ENCODE measurements at places on chromosomes 1 and 21.

GRCh38 chr1:183901748-183902330 lies 96.9 kb downstream of the RGL1 start:
- no peak for DNase-seq

GRCh38 chr1:95641386-95641785 lies 407.4 kb downstream of the RWDD3 start:
- no peak for DNase-seq

GRCh38 chr1:160978510-160978927 lies 23.9 kb upstream of the ITLN2 start:
- peak; percentile 9 for DNase-seq

DNA sequence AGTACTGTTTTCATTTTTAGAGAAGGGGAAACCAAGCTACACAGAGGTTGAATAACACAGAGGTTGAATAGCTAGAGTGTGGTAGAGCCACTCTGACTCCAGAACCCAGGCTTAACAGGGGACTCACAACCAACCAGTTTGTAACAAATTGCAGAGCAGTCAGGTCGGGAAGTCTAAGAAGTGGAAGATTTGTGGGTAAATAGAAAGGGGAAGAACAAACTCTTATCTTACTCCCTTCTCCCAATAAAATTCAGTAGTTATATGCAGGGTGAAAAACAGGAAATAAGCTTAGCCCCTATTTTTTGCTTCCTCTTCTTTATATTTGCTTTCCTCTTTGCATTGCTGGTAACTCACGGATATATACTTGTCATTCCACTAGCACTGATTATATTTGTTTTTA lies 23.2 kb downstream of the CDC42 start:
- DNase-seq, result no peak

- DNase-seq, result peak; percentile 96
Measured at GRCh38 chr1:10209905-10210810, at the start of gene KIF1B. Gene KIF1B (plus strand): TSS chr1:10210570. CDS start chr1:10232329, 21,759 bp downstream.

DNA sequence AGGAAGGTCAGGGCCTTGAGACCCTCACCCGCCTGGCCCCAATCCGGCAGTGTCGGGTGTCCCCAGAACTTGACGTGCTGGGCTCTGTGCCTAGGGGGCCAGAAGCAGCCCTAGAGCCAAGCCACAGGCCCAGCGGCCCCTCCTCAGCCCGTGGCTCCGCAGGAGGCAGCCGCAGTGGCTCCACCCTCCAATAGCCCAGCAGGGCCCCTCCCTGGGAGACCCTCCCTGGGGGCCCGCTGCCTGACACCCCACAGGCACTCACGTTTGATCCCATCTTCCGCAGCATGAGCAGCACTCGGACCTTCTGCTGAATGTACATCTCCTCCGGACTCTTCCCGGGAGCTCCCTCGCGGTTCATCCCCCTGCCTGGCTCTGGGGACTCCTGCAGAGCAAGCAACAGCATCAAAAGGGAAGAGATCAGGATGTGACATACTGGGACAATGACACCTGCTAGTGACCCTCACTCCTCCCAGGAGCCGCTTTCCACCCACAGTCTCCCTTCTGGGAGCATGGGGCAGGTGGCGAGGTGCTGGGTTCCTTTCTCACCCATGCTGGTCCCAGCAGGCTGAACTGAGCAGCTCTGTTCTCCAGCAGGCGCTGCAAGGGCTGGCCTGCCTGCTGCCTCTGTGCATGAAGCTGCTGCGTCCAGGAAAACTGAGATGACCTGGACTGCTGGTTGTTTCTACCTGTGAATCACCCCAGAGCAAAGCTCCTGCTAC lies 38.2 kb downstream of the CTNNBIP1 start:
- no peak for DNase-seq

- DNase-seq, result peak; percentile 67
Measured at GRCh38 chr1:2415801-2416208, 3.4 kb upstream of the PEX10 start.

GRCh38 chr1:151811181-151811580 lies 6.0 kb upstream of the LINGO4 start:
- DNase-seq, result no peak

GRCh38 chr1:8666389-8667167 lies 150.9 kb downstream of the RERE start:
- DNase-seq, result no peak

- no peak for DNase-seq
Measured at GRCh38 chr1:207069061-207069460, 16.0 kb downstream of the PFKFB2 start.

GRCh38 chr1:88659552-88659951 lies 24.5 kb upstream of the PKN2 start:
- DNase-seq, result no peak

DNA sequence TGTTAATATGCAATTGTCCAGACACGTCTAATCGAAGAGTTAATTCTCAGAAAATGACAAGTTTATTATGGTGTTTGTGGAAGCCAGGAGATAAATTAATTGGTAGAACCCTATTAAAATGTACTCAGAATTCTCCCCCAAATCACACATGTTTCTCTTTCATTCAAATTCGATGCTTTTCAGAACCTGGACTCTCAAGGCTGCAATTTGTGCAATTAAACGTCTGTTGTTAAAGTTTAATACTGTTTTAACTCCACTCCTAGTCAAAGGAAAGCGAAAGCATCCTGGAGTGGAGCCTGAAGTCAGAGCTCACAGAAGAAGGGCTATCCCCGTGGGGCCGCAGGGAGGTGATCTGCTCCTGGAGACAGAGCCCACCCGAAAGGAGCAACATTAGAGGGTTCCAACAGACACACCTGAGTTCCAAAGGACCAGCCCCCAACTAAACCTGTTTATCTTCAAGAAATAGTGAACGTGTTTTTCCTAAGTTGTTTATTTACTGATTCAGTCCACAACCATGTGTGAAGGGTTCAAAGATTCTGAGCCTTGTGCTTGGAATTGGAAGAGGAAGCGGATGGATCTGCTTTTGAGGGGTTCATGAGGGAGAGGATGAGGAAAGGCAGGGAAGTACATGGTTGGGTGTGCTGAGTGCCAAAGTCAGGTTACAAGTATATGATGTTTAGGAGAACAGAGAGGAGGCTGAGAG lies 68.0 kb upstream of the AKT3 start:
- DNase-seq, result no peak

- no peak for DNase-seq
Measured at GRCh38 chr1:1358433-1359271, at the start of gene MXRA8. Gene MXRA8 (minus strand): TSS chr1:1358555. CDS start chr1:1358504, 51 bp downstream.

DNA sequence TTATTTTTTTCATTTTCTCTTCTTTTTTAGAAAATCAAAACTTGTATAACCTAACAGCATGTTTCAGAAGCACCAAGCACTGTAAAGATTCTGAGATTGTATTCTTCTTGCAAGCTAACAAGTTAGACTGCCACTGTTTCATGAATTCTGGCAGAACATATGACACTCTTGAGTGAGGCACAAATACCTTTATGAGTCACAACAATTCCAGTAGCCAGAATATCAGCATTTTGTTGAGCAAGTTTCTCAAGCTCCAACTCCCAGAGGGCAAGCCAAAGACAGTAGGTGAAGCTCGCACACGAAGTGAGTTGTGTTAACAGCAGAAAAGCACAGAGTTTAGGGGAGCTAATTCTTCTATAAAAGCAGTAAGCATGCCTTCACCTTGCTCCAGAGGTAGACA lies 268.8 kb upstream of the NCAM2 start:
- no peak for DNase-seq

- DNase-seq, result peak; percentile 30
Measured at GRCh38 chr1:66402194-66402593, 131.8 kb upstream of the SGIP1 start.

DNA sequence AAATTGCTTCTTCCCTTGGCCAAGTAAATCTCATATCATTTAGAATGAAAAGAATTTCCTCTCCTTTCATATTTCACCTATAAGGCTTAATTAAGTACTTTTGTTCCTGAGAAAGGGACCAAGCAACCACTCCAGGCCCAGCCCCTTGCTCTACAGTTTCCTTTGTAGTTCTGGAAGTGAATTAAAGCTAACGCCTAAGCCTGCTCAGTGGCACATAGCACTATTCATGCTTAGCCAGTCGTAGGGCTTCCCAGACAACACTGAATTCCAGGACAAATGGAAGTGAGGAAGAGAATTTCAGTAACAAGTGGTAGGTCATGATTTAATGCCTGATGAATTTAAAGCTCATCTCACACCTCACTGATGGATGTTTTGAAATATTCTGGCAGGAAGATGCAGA lies 73.3 kb downstream of the RPAP2 start:
- no peak for DNase-seq

GRCh38 chr1:102833151-102833550 lies 275.2 kb downstream of the COL11A1 start:
- DNase-seq, result no peak

DNA sequence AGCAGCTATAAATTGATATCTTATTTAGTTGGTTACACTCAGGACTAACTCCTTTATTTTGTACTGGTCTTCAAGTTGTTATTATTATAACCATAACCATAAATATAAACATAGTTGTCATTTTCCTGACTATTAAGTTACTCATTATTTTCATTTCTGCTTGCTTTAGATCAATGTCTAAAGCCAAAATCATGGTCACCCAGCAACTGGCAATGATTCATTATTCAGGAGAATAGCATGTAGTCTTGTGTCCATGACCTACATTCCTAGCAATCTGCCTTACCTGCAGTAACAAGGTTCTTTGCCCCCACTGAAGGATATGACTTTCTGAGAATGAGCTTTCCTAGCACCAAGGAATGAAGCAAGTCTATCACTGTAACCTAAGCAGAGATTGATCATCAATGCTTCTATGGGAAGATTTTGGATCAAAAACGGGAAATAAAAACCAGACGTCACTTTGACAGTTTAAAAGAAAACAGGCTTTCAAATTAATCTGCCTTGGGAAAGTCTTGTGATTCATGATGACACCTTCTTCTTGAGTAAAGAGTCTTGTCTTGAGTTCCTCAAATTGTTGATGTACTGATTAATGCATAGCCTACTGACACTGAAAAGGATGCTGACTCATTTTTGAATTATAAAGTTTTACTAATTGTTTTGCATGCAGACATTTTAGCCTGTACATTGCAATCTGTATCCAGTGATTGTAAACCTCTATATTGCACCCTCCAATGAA lies 203.3 kb upstream of the IVNS1ABP start:
- no peak for DNase-seq

DNA sequence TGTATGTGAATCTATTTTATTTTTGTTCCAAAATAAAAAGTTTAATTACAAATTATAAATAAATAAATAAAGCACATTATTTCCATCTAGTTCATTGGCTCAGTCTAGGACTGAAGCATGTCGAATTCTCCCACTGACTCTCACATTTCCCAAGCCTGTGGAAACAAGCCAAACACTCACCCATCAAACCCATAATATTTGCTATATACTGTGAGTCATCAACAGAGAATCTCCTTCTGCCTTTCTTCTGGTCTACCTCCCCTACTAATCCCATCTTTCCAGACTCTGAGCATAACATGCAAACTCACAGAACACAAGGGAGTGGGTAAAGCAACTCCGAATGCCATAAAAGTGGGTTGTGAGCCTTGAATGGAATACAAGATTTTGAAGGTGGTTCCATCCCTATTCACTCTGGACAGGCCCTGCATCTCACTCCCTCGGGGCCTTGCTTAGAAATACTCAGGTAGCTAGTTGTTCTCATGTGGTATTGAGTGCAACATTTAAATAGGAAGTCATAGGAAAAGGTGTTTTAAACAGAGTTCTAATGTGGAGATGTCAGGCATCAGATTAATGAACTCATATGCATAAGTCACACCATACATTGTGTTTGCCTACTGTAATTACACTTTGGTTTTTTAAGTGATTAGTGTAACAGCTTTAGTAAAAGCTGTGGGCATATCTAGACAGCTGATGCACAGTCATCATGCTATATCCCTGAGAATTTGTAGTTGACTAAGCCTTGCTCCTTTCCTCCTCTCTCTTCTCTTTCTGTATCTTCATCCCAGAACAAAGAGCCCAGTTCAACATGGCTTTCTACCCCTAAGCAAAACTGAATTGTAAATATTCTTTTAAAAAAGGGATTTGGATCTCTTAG lies 47.0 kb downstream of the F5 start:
- no peak for DNase-seq

DNA sequence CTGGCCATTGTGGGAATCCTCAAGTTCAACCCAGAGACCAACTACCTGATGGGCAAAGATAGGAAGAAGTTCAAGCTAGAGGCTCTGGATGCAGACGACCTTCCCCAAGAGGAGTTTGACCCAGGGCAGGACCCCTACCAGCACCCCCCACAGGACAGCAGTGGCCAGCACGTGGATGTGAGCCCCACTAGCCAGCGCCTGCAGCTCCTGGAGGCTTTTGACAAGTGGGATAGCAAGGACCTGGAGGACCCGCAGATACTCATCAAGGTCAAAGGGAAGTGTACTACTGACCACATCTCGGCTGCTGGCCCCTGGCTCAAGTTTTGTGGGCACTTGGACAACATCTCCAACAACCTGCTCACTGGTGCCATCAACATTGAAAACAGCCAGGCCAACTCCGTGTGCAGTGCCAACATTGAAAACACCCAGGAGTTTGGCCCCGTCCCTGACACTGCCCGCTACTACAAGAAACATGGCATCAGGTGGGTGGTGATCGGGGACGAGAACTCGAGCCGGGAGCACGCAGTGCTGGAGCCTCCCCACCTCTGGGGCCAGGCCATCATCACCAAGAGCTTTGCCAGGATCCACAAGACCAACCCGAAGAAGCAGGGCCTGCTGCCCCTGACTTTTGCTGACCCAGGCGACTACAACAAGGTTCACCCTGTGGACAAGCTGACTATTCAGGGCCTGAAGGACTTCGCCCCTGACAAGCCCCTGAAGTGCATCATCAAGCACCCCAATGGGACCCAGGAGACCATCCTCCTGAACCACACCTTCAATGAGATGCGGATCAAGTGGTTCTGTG lies 30.6 kb upstream of the GPR137B start:
- no peak for DNase-seq

- DNase-seq, result no peak
Measured at GRCh38 chr1:44884746-44885145, 41.7 kb upstream of the PTCH2 start.

GRCh38 chr1:2110738-2111673 lies 60.8 kb downstream of the PRKCZ start:
- DNase-seq, result no peak

DNA sequence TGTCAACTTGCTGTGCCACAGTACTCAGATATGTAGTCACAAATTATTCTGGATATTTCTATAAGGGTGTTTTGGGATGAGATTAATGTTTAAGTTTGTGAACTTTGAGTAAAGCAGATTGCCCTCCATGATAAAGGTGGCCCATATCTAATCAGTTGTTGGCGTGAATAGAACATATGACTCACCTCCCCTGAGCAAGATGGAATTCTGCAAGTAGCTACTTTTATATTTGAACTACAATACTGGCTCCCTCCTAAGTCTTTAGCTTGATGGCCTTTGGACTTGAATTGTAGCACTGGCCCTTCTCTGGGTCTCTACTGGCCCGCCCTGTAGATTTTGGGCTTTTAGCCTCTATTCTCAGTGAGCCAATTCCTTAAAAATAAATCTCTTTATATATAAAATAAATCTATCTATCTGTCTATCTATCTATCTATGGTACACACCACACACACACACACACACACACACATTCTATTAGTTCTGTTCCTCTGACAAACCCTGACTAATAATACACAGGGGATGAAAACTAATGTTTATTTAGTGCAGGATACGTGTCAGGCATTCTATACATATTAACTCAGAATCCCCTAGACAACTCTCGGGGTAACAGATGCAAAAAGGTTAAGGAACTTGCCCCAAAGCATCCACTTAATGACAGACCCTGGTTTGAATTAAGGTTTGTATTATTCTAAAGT lies 37.9 kb upstream of the PDC start:
- DNase-seq, result no peak

GRCh38 chr1:107138166-107138565 lies 2.7 kb upstream of the NTNG1 start:
- no peak for DNase-seq
